ENCODE measurements at places on chromosomes 2 and 18.

GRCh38 chr2:99598441-99598840 lies 108.6 kb upstream of the REV1 start:
- no peak for DNase-seq

- DNase-seq, result no peak
Observed at GRCh38 chr2:135798762-135799161, 38.2 kb downstream of the LCT start.

DNA sequence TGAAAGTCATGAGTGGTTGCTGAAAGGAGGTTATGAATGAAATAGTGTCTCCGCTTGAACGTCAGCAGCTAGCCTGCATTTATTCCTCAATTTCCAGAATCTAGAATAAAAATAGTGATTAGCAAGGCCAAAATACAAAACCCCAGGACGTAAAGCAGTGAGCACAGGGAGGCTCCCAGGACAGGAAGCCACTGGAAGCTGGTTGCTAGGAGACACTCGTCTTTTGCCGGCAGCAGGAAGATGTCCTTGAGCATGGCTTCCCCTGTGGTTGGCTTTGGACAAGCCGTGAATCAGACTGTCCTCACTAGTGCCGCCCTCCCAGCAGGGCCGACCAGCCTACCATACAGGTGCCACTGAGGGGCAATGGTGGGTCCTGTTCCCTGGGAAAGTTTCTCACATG lies 374.4 kb downstream of the MTX2 start:
- DNase-seq, result no peak

DNA sequence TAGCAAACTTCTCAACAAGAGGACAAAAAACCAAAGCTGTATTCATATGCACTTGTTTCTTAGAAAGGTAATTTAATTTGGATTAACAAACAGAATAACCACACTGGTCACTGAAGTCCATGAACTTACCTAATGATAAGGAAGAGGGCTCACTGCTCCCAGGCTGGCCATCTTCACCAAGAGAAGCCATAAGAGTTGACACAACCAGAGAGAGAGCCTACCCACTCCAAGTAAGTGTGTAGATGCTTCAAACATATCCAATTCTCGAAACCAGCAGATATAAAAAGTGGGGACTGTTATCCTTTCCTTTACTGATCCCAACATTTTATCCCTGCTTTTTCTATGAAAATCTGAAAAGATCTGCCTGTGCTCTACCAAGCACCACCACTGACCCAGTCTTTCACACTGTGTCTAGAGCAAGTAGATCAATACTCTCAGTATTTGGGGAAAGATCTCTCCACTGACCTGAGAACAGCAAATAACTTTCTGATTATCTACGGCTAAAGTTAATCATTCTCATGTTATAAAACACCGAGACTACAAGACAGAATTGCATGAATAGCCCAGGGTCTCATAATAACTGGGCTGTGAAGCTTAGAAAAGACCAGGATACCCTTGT lies 111.5 kb upstream of the RNU4ATAC start:
- no peak for DNase-seq

DNA sequence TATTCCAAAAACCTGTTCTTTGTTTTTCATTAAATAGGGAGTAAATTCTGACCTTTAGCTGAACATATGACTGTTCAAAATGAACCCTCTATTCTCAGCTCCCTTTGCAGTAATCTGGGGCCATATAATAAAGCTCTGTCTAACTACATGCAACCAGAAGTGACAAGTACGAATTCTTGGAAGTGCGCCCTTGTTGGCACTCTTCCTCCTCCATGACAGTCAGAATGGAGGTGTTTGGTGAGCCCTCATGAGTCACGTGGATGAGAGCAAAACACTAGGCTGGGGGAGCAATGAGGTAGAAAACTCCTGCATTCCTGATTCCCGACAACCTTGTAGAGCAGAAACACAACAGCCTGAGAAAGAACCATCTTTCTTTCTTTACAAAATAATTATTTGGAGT lies 552.9 kb downstream of the FBXO15 start:
- DNase-seq, result no peak
